ENCODE measurements at places on chromosomes 11 and 22.

- no peak for DNase-seq
Observed at GRCh38 chr11:106022795-106023275, 795 bp upstream of the MSANTD4 start.

- no peak for DNase-seq
Observed at GRCh38 chr11:125401235-125401634, 94.8 kb downstream of the FEZ1 start.

DNA sequence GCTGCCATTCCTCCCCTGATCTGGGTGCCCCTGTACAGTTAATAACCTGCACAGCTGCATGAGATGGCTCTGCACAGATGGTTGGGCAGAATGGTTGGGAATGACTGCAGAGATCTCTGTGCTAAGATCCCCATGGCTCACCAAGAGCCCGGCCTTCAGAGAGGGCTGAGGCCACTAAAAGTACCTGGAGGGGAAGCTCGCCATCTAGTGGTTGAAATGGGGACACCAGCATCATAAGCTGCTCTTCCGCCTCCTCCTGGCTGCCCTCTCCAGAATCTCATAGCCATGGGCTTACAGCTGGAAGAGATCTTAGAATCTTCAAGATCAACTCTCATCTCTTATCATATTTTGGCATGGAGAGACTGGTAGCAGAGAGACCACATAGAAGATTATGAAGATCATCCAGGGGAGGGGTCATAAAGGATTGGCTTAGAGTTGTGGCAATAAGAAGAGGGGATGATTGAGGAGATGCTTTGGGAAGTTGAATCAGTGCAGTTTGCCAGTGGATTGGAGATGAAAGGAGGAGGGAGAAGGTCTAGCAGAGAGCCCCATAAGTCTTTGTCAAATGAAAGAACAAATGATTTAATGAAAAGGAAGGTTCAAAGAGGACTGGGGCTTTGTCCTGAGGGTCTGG is 22.0 kb upstream of the TLCD5 start:
- DNase-seq: no peak

- no peak for DNase-seq
Observed at GRCh38 chr11:37407461-37407860, 809.4 kb upstream of the RAG2 start.

GRCh38 chr22:33038836-33039235 is 19.3 kb downstream of the SYN3 start:
- DNase-seq: no peak

DNA sequence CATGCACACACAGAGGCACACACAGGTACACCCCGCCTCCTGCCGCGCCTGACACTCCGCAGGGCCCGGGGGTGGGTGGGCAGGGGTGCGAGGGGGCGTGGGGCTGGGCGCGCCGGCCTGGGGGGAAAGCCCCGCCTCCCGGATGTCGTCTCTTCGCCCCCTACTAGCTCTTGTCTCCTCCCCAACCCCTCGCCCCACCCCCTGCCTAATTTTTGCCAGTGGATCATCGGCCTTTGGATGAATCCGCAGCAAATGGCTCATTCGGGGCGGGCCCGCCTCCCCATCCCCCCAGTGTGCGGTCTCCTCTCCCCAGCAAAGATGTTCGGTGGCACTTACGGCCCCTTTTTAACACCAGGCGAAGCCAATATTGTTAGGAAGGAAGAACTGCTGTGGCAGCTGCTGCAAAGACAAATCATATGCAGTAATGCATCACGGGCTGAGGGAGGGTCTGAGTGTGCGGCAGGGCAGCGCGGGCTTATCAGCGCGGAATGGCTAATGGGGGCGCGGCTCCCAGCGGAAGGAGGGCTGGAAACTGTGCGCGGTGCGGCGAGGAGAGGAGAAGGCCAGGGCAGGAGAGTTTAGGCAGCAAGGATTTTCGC is 13.4 kb upstream of the NECTIN1 start:
- DNase-seq: no peak
